Effector memory CD8-positive, alpha-beta T cell (primary cell): ENCODE measurements at places on chromosomes 5 and 9.

- H3K4me1 ChIP-seq, result peaks cover 10% of the 10 kb centered on the region
- no peaks in the 10 kb centered on the region for H3K27me3 ChIP-seq
- H3K4me3 ChIP-seq, result no peak overlapping the region
- DNase-seq, result no peak
- H3K27ac ChIP-seq, result no peak overlapping the region
Observed at GRCh38 chr5:34012791-34013190, 4.9 kb upstream of the AMACR start.

DNA sequence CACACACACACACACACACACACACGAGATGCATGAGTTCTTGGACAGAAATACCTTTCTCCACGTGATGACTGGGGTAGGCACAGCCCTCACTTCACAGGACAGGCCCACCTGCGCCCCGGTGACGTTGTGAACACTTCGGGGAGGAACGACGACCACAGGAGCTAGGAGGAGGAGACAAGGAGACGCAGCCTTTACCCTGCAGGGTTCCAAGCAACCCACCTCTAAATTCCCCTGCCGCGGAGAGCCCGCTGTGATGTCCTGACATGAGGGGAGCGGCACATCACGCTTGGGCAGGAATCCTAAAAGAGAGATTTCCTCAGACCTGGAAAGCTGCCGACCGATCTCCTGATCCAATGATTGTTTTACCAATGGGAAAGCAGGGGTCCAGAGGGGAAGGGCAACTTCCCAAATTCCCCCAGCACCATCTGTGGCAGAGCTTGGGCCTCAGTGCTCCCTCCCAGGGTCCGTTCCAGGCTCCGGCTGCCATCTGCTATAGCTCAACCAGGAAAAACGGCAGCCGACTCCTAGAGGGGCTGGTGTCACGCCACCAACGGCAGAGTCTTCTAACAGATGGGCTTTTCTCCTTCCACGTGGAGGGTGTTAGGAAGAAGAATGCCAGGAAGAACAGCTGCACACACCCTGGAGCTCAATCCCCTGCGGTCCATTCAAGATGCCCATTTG lies 10.1 kb downstream of the IGFBPL1 start:
- H3K4me1 ChIP-seq, result no peaks in the 10 kb centered on the region
- H3K4me3 ChIP-seq, result no peak overlapping the region
- no peak for DNase-seq
- no peak overlapping the region for H3K27ac ChIP-seq
- H3K27me3 ChIP-seq, result peaks cover 59% of the 10 kb centered on the region
- H3K36me3 ChIP-seq, result no peaks in the 10 kb centered on the region

DNA sequence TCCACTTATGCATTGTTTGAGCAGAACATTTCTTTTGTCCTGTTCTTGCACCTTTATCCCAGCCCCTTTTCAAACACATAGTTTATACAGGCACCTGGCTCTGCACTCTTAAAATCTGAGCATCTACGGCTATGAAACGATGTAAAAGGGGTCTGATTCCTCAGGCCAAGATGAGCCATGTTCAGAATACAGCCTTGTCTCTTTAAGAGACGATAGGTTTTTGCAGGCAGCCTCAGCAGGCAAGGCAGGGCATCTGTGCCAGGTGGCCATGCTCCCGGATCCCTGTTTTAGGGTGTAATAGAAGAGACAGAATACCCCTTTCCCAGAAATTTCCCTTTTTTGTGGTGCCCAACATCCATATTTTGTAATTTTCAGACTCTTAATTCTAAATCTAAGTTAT lies 89.1 kb upstream of the NFIB start:
- no peak for DNase-seq
- no peak overlapping the region for H3K4me3 ChIP-seq
- no peaks in the 10 kb centered on the region for H3K27me3 ChIP-seq
- no peak overlapping the region for H3K27ac ChIP-seq
- no peaks in the 10 kb centered on the region for H3K36me3 ChIP-seq

DNA sequence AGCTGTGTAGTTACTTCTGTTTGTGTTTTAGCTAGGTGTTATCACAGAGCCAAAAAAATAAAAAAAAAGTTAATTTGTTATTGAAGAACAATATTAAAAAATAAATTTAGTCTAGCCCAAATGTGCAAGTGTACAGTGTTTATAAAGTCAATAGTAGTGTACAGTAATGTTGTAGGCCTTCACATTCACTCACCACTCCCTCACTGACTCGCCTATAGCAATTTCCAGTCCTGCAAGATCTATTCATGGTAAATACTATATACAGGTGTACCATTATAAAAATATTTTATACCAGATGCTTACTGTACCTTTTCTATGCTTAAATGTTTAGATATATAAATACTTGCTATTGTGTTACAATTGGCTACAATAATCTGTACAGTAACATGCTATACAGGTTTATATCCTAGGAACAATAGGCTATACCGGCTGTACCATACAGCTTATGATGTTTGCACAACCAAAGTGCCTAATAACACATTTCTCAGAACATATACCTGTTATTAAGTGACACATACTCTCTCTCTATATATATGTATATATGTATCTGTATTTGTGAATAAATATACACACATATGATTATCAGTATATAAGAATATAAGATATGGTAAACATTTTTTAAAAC lies 341.4 kb upstream of the EDIL3 start:
- DNase-seq, result no peak
- no peak overlapping the region for H3K27ac ChIP-seq
- H3K36me3 ChIP-seq, result no peaks in the 10 kb centered on the region
- no peaks in the 10 kb centered on the region for H3K4me1 ChIP-seq
- no peaks in the 10 kb centered on the region for H3K27me3 ChIP-seq

DNA sequence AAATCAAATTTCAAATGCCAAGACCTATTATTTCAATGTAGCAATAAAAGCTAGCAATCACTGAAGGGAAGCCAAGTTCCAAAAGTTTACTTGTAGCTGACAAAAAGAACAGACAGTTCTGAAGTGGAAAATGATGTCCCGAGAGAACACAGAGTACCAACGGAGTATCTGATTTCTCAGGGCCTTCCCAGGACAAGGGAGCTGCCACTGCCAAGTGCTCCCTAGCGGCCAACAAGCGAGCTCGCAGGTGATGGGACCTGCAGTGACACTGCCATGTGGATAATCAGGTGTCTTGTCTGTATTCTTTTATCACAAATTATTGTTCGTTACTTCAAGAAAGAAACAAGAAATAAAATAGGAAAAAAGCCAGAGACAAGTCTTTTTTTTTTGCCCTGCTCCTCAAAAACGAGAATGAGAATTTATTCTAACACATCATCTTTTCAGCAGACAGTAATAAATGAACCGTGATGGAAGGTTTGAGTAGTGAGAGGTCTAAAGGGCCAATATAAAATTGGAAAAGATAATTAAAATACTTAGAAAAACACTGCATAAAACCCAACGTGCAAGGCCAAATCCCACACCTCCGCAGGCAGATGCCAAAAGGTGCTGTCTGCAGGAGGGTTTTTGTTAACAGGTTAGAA lies 159.4 kb downstream of the MYO10 start:
- DNase-seq, result no peak
- no peak overlapping the region for H3K27ac ChIP-seq
- no peaks in the 10 kb centered on the region for H3K4me1 ChIP-seq
- H3K36me3 ChIP-seq, result peaks cover 4% of the 10 kb centered on the region
- peaks cover 5% of the 10 kb centered on the region for H3K27me3 ChIP-seq

GRCh38 chr5:153968761-153969562 lies 69.7 kb downstream of the FAM114A2 start:
- peaks cover 27% of the 10 kb centered on the region for H3K27me3 ChIP-seq
- peaks cover 2% of the 10 kb centered on the region for H3K36me3 ChIP-seq
- no peaks in the 10 kb centered on the region for H3K4me1 ChIP-seq
- no peak overlapping the region for H3K4me3 ChIP-seq
- no peak for DNase-seq

DNA sequence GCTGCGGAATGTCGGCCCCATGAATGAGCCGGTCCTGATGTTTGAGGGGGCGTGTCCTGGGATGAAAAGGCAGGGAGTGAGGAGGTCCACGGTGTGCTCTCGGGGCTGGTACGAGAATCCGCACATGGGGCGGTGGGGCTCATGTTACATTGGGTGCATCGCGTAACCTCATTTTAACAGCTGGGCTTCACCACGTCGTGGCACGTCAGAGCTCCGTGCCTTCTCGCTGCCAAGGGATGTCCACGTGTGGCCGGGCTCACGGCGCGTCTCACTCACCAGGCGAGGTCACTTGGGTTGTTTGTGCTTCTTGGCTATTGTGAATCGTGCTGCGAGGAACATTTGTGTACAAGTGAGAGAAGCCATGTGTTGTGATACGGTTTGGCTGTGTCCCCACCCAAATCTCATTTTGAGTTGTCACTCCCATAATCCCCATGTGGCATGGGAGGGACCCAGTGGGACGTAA lies 29.1 kb upstream of the IRX4 start:
- H3K27ac ChIP-seq, result no peak overlapping the region
- peaks cover 3% of the 10 kb centered on the region for H3K36me3 ChIP-seq
- H3K27me3 ChIP-seq, result peaks cover 13% of the 10 kb centered on the region

DNA sequence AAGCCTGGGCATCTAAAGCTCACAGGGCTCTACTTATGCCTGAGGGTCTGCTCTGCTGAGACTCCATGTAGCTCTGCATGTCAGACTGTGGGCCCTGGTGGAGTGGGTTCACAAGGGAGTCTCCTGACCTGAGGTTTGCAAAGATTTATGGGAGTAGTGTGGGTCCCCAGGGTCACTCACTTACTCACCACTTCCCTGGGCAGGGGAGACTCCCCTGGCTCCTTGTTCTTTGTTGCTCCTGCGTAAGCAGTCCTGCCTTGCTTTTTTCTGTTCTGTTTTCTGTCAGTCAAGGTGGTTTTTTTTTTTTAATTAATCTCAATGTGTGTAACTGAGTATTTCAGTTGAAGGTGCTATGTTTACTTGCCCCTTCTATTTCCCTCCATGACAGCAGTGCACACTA lies 256.6 kb downstream of the TMEM38B start:
- H3K27me3 ChIP-seq, result no peaks in the 10 kb centered on the region
- H3K36me3 ChIP-seq, result no peaks in the 10 kb centered on the region
- no peak overlapping the region for H3K4me3 ChIP-seq
- no peaks in the 10 kb centered on the region for H3K4me1 ChIP-seq
- no peak for DNase-seq

- peaks cover 7% of the 10 kb centered on the region for H3K36me3 ChIP-seq
- peaks cover 74% of the 10 kb centered on the region for H3K27me3 ChIP-seq
- no peak overlapping the region for H3K27ac ChIP-seq
- H3K4me1 ChIP-seq, result peaks cover 28% of the 10 kb centered on the region
- peak overlapping the region; percentile 81 for H3K4me3 ChIP-seq
Observed at GRCh38 chr9:37034305-37034937, 353 bp upstream of the PAX5 start.

- DNase-seq, result no peak
- H3K4me3 ChIP-seq, result no peak overlapping the region
- H3K36me3 ChIP-seq, result no peaks in the 10 kb centered on the region
- no peaks in the 10 kb centered on the region for H3K4me1 ChIP-seq
Observed at GRCh38 chr5:167785106-167785505, 506.3 kb upstream of the WWC1 start.

- no peaks in the 10 kb centered on the region for H3K36me3 ChIP-seq
- no peaks in the 10 kb centered on the region for H3K27me3 ChIP-seq
- DNase-seq, result no peak
- no peak overlapping the region for H3K27ac ChIP-seq
- no peaks in the 10 kb centered on the region for H3K4me1 ChIP-seq
- no peak overlapping the region for H3K4me3 ChIP-seq
Observed at GRCh38 chr5:25713259-25713658, 1068.5 kb upstream of the CDH10 start.

DNA sequence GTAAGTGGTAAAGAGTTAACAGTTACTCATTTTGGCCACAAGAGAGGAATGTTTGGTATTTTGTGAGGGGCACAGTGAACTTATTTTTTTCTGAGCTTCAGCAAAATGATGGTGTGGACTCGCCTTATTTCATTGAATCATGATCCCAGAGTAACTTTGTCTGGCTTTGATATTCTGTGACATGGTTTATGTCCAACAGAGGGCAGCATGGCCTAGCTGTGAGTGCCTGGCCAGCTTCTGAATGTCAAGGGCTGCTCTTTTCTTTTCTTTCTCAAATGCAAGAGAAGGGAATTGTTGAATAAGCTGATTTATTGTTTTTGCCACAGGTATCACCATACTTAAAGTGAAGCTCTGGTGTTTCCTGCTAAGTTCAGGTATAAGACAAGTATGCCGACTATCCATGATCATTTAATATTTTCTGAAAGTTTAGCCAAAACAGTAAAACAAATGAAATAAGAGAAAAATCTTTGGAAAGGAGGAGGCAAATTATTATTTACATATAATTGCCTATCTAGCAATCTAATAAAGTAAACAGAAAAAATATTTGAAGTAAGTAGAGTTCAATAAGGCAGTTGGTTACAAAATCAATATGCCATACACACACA lies 31.7 kb downstream of the MRPL22 start:
- H3K36me3 ChIP-seq, result peaks cover 5% of the 10 kb centered on the region
- no peak overlapping the region for H3K4me3 ChIP-seq
- H3K4me1 ChIP-seq, result no peaks in the 10 kb centered on the region
- no peak for DNase-seq
- no peak overlapping the region for H3K27ac ChIP-seq

- H3K27me3 ChIP-seq, result peaks cover 52% of the 10 kb centered on the region
- H3K27ac ChIP-seq, result no peak overlapping the region
- no peak for DNase-seq
Observed at GRCh38 chr9:72048850-72049249, 11.6 kb downstream of the C9orf57 start.

GRCh38 chr5:160359816-160360215 lies 10.6 kb downstream of the C1QTNF2 start:
- peak overlapping the region; percentile 2 for H3K27ac ChIP-seq
- H3K4me3 ChIP-seq, result no peak overlapping the region
- DNase-seq, result no peak
- H3K4me1 ChIP-seq, result no peaks in the 10 kb centered on the region
- peaks cover 60% of the 10 kb centered on the region for H3K27me3 ChIP-seq

DNA sequence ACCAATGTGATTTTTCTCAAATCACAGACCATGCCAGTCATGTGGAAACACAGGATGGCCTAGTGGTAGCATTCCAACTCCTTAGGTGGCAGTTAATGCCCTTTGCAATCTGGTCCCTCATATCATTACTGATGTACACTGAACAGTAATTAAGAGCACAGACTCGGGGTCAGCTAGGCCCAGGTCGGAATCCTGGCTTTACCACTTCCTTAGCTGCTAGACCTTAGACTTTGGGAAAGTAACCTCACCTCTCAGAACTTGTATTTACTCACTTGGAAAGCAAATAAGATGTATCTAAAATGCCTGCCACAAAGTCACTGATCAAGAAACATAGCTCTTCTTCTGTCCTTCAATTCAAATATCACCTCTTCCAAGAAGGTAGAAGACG lies 112.8 kb downstream of the MAPKAP1 start:
- H3K27ac ChIP-seq, result no peak overlapping the region
- H3K27me3 ChIP-seq, result no peaks in the 10 kb centered on the region
- DNase-seq, result no peak
- peaks cover 4% of the 10 kb centered on the region for H3K36me3 ChIP-seq
- no peak overlapping the region for H3K4me3 ChIP-seq

DNA sequence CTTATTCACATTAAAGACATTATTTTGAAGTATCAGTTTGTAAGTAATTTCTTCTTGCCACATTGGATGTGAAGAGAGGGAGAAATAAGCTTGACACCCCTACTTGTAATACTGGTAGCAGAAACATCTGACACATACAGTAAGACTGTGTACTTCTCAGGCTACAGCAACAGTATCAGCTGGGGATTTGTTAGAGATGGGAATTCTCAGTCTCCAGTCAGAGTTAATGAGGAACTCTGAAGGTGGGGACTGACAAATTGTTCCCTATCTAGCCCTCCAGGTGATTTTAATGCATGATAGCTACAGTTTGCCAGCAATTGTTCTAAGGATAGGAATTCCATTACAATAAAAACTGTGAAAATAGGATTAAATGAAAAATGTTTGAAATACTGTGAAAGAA lies 524.8 kb downstream of the PRR16 start:
- no peaks in the 10 kb centered on the region for H3K27me3 ChIP-seq
- no peaks in the 10 kb centered on the region for H3K4me1 ChIP-seq
- no peak for DNase-seq
- no peak overlapping the region for H3K4me3 ChIP-seq
